Stimulated activated CD8-positive, alpha-beta memory T cell treated with anti-CD3 and anti-CD28 coated beads, Interleukin-4, amount 100 ng/mL, for 48 hours (primary cell): ENCODE measurements at places on chromosomes 12 and 14.
A peak's percentile ranks its signal among the peaks of the same experiment; 100 is the strongest.

- DNase-seq, result no peak
Measured at GRCh38 chr12:22978962-22979361, 354.0 kb downstream of the ETNK1 start.

- no peak for DNase-seq
Measured at GRCh38 chr14:41606282-41606531, 469 bp upstream of the LRFN5 start.

GRCh38 chr14:103541709-103542604, 13.0 kb downstream of the TRMT61A start:
- DNase-seq, result no peak

DNA sequence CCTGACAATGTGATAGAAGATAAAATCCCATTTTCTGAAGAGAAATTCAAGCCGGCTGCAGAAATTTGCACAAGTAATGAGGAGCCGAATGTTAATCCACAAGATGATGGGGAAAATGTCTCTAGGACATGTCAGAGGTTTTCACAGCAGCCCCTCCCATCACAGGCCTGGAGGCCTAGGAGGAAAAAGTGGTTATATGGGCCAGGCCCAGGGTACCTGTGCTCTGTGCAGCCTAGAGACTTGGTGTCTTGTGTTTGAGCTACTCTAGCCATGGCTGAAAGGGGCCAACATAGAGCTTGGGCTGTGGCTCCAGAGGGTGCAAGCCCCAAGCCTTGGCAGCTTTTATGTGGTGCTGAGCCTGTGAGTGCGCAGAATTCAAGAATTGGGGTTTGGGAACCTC, 7.4 kb downstream of the LACRT start:
- DNase-seq, result no peak

GRCh38 chr14:45678163-45678562, 425.2 kb upstream of the MIS18BP1 start:
- DNase-seq, result no peak

- no peak for DNase-seq
Measured at GRCh38 chr14:67559639-67560038, 26.5 kb downstream of the PLEKHH1 start.

GRCh38 chr14:103735815-103736545, 20.4 kb downstream of the ZFYVE21 start:
- no peak for DNase-seq

- no peak for DNase-seq
Measured at GRCh38 chr14:34951286-34951685, 31.5 kb upstream of the SRP54 start.

- DNase-seq, result no peak
Measured at GRCh38 chr14:75909630-75910029, 72.2 kb downstream of the TGFB3 start.

DNA sequence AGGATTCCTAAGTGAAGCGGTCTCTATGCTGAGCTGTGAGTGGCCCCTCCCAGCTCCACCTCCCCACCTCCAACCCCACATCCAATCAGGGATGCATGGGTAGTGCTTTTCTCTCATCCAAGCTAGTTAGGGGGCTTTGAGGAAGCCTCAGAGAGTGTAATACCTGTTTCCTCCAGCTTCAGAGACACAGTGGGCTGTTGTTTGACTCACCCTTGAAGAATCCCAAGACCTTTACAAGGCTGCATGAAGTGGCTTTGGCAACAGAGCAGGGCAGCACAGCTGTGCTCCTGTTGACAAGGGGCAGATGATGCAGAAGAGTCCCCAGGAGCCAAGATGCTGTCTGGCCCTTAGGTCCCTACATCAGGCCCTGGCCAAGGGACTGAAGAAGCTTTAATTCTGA, 27.1 kb upstream of the CLMN start:
- DNase-seq, result no peak

GRCh38 chr14:83433618-83434017, 1900.0 kb upstream of the SEL1L start:
- DNase-seq, result no peak

- no peak for DNase-seq
Measured at GRCh38 chr12:72273499-72273837, 1.3 kb downstream of the TRHDE start.

GRCh38 chr14:85242666-85243065, 287.3 kb upstream of the FLRT2 start:
- DNase-seq, result no peak

DNA sequence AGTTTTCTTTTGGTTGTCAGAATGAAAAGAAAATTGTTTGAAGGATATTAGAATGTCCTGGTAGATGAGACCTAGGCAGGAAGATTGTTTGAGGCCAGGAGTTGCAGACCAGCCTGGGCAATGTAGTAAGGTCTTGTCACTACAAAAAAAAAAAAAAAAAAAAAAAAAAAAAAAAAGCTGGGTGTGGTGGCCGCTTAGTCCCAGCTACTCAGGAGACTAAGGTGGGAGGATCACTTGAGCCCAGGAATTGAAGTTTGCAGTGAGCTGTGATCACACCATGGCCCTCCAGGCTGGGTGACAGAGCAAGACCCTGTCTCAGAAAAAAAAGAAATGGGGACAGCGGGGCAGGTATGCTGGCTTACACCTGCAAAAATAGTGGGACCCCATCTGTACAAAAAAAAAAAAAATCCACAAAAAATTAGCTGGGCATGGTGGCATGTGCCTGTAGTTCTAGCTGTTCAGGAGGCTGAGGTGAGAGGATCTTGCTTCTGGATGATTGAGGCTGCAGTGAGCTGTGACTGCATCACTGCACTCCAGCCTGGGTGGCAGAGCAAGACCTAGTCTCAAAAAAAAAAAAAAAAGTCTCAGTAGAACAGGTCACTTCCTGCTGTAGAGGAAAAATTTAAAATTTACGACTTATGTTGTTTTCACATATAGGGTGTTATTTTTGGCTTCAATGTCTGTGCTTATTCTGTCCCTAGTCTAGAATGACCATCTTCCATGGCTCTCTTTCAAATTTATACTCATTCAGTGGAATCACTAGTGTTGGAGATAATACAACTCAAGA, 70.7 kb downstream of the PPHLN1 start:
- DNase-seq, result no peak

DNA sequence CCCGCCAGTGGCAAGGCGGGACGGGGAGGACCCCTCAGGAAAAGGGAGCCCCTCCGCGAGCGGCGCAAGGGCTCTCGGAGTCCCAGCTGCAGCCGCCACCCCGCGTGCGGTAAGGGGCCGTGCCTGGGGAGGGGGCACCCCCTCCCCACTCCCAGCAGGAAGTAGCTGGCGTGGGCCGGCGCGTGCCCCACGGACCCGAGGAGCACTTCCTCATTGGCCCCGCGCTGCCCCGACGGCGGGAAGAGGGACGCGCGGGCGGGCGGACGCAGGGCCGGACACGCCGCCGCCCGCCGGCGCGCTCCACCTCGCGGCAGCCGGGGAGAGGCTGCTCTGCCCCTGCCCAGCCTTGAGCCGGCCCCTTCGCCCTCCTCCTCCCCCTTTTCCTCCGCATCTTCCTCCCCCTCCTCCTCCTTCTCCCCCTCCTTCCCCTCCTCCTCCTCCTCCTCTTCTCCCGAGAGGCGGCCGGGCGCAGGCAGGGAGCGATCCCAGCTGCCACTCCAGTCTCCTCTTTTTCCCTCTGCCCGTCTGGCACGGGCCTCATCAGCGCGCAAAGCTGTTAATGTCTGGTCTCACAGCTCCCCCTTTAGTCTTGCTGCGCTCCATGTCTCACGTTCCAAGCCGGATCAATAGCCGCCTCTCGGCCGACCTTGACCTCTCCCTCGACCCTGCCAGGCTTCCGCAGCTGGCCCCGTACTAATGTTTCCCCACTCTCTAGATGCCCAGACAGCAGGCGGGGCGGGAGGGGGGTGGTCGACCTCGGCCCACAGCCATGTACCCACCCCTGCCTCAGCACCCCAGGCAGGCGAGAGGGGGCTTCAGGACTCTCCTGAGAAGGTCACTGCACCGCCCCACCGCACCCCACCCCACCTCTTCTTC, 2.6 kb upstream of the BCL11B start:
- peak; percentile 68 for DNase-seq

DNA sequence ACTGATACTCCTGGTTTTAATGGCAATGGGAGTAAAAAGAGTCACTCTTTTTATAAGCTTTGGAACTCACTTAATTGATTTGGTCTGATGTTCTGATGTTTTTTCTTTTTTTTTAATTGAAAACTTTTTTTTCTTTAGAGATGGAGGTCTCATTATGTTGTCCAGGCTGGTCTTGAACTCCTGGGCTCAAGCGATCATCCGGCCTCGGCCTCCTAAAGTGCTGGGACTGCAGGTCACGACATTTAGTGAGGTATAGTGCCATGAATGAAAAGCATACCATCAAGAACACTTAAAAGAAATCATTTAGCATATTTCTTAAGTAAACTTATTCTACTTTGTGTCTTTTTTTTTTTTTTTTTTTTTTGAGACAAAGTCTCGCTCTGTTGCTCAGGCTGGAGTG, 12.7 kb upstream of the EID3 start:
- no peak for DNase-seq

DNA sequence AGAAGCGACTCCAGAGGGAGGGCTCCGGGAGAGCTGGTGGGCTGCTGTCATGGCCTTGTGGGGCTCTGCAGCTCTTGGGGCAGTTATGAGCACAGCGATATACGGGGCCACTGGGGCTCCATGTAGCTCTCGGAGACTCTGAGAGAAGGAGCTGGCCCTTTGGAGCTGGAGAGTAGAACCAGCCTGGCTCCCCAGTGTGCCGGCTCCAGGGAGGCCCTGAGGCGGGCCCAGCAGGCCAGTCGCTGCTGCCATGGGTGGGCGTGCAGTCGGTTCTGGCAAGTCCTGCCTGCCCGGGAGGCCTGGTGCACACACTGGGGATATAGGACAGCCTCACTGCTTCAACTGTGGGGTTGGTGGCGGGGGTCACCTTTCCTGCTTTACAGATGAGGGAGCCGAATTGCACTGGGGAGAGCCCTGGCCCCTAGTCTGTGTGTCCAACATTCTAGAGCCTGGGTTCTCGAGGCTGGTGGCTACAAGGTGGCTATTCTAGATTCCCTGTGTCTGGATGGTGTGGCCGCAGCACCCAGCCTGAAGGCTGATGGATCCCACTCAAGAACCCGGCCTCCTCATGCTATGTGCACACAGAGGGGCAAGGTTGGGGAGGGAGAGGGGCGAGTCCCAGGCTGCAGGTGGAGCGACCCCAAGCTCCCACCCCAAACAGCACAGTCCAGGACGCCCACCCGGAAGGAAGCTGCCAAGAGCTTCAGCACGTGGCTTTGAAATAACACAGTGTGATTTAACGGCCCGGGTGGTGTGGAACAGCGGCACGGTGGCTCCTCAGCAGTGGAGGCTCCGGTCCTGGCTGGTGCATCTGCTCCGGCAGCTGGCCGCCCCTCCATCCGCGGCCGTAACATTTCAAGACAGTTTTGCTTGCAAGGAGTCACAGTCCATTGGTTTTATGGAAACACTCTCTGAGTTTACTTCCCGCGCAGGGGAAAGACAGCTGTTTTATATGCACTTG, 188.3 kb upstream of the C14orf180 start:
- DNase-seq, result peak; percentile 26

DNA sequence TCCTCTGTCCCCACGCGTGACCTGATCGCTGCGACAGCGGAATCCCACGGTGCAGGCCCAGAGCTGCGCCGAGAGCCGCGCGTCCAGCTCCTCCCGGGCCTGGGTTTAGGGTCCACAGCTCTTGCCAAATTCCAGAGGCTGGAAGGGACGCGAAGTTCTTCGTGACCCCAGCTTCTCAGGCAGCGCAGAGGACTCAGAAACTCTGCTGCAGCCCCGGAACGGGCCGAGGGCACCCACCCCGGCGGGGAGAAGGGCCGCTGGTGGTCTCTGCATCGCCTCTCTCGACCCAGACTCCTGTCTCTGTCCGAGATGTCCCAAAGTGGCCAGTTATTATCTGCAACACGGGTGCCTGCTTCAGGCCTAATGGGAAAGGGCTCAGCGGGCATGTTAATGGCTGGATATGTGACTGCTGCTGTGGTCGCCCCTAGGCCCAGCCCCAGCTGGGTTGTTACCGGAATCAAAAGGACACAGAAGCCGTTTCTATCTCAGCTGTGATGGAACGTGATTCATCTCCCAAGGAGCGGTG, 236.4 kb downstream of the VRK1 start:
- no peak for DNase-seq

GRCh38 chr12:105457026-105457425, 126.5 kb downstream of the C12orf75 start:
- DNase-seq, result no peak

- no peak for DNase-seq
Measured at GRCh38 chr12:54967461-54967860, 17.1 kb downstream of the TESPA1 start.

- DNase-seq, result peak; percentile 61
Measured at GRCh38 chr12:47882781-47883546, 21.8 kb downstream of the VDR start.

DNA sequence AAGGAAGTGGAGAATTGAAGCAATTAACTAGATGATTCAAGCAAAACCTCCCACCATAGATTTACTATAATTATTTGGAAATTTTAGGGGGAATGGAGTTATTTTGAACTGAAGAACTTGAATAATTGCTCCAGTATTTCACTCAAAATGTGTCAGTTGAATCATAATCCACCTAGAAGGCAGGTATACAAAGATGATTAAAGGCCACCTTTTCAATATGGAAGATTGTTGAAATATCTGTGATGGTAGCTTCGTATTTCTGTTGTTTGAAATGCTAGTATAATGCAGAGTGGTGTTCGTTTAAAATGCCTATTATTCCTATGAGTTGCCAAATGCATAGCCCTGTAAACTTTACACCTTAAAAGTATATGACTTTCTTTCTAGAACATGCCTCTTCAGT, 3.1 kb downstream of the HMGA2 start:
- DNase-seq, result no peak

DNA sequence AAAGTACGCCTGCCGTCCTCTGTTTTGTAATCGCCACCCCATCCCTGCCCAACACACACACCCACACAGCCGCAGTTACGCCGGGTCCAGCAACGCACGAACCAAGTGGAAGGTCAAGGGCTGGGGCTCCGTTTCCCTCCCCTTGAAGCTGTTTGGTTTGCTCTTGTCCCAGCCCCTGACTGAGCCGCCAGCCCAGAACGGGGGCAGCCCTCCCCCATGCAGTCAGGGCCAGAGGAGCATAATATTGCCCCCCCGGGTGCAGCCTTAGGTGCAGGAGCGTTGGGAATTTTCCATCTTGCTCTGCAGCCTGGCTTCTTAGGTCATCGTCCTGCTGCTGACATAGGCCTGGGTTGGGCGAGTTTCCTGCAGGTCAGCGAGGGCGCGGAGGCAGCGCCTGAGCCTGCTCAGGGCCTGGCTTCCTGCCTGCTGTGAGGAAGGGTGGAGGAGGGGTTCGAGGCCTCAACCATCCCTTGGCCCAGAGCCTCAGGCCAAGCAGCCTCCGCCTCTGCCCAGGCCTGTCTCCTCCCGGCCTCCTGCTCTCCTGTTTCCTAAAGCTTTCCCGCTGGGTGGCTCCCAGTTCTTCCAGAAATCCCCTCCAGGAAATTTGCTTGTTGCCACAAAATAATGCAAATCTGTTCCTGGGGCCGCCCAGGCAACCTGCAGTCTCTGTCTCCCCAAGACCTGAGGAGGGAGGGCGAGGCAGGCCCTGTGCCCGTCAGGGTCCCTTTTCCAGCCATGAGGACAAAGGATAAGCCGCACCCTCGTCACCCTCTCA, 44.5 kb downstream of the PSMA6 start:
- peak; percentile 20 for DNase-seq

GRCh38 chr14:104903990-104904389, 20.7 kb upstream of the PLD4 start:
- DNase-seq, result no peak

GRCh38 chr14:21924479-21924878, 250.9 kb upstream of the OR4E1 start:
- DNase-seq, result peak; percentile 55
